ENCODE measurements at places on chromosomes 2 and 18.

GRCh38 chr2:56195563-56195962 lies 11.8 kb downstream of the CCDC85A start:
- DNase-seq: no peak

DNA sequence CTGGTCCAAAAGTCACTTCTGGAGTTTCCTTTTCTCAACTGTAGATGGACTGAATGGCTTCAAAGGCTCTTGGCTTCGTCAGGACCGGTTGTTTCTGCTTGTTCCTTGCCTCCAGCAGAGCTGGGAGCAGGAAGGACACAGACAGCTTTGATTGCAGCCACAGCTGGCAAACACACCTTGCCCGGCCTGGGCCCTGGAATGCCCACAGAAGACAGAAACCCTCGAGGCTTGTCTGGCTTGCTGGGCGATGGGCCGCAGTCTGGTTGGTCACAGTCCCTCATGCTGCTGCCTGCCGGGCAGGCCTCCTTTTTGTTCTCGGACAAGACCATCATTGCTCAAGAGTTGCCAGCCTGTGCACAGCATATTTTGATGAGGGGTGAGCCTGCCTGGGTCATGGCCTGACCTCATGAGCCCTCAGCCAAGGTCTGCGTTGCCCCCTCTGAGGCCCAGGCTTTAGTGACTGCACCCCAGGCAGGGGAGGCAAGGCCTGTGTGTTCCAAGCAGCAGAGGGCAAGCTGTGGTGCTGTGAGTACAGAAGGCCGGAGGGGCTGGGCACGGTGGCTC lies 37.8 kb downstream of the ATP6V1C2 start:
- no peak for DNase-seq

GRCh38 chr2:17830053-17831034 lies 14.1 kb downstream of the MSGN1 start:
- DNase-seq: no peak

GRCh38 chr2:110770959-110771431 lies 38.6 kb downstream of the ACOXL start:
- DNase-seq: no peak

DNA sequence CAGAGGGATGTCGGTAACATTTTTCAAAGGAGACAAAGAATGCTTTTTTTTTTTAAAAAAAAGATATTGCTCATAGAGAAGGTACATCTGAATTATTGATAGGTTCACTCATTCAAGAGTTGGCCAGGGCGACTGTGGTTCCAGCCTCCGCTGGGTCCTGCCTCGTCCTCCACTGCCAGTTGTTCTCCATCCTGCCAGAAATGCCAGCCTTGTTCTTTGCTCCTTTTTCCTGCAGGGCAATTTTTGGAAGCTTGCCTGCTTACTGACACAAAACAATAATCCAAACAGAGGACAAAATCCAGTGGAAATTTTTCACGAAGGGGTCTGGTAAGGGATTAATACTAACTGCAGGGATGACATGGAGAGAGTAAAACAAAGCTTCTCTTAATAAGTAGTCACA lies 1113.0 kb downstream of the CBLN2 start:
- DNase-seq: no peak

- peak; percentile 38 for DNase-seq
Observed at GRCh38 chr2:64929333-64929732, 59.9 kb upstream of the SLC1A4 start.

DNA sequence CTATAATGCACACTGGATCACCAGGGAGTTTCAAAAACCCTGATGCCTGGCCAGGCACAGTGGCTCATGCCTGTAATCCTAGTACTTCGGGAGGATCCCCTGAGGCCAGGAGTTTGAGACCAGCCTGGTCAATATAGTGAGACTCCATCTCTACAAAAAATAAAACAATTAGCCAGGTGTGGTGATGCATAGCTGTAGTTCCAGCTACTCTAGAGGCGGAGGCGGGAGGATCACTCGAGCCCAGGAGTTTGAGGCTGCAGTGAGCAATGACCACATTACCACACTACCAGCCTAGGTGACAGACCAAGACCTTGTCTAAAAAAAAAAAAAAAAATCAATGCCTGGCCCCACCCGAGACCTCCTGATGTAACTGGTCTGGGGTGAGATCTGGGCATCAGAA lies 137.2 kb downstream of the MTCL1 start:
- no peak for DNase-seq

GRCh38 chr2:2464643-2465042 lies 133.6 kb upstream of the MYT1L start:
- DNase-seq: no peak

GRCh38 chr2:230793572-230794359 lies 71.0 kb upstream of the ITM2C start:
- peak; percentile 92 for DNase-seq

DNA sequence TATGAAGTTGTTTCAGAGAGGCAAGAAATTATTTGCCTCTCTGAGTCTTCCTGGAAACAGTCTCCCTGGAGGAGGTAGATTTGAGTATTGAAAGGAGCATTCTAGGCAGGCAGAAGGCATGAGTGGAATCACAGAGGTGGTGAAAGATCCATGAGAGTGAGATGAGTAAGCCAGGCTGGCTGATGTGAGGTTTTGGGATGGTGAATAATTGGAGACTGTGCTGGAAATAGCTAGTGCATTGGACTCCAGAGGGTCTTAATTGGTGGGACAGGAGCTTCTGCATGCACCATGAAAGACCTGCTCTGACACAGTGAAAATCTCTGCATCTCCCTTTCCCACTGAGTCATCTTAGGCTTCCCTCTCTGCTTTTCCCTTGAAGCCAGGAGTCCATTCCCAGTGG lies 46.3 kb downstream of the CDC42EP3 start:
- DNase-seq: no peak

DNA sequence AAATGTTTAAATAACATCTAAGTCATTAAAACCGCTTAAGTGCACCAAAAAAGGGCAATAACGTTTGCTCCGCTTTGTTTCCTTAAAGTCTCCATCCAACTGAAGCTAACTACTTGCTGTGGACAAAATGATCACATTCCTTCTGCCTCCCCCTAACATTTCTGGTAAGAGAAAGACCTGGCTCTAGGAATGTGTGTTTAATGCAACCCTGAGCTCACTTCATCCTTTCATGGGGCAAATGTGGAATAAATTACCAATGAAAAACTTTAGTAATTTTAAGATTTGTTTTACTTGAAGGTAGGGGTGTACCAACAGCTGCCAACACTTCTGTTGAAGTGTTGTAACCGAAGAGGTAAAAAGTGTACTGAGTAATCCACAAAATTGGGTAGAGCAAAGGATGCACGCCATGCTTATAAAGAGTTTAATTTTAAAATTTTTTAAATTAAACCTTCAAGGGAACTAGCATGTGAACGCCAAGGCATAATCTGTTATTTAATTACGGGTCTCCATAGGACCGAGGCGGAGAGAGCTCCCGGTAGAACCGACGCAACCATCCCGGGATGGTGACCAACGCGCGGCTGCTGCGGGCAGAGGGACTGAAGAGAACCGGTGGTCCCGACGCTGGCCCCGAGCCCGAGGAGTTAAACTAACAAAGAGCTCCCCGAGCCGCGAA lies 1.1 kb downstream of the HNRNPLL start:
- DNase-seq: no peak

DNA sequence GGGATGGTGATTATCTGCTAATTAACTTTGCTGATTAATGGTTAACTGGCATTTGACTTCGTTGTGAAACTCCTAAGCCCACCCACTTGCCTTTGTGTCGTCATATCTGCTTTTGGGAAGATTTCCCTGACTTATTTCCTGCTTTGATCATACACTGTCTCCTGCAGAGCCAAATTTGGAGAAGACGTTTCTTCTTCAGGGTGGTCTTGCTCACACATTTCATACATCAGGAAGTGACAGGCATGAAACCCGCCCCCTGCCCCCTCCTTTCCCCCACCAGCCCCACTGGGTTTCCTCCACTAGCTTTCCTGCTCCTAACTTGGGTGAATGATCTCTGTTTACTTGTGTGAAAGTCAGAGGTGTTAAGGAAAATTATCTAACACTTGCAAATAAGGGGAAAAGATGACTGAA lies 300.1 kb downstream of the TSN start:
- DNase-seq: no peak

DNA sequence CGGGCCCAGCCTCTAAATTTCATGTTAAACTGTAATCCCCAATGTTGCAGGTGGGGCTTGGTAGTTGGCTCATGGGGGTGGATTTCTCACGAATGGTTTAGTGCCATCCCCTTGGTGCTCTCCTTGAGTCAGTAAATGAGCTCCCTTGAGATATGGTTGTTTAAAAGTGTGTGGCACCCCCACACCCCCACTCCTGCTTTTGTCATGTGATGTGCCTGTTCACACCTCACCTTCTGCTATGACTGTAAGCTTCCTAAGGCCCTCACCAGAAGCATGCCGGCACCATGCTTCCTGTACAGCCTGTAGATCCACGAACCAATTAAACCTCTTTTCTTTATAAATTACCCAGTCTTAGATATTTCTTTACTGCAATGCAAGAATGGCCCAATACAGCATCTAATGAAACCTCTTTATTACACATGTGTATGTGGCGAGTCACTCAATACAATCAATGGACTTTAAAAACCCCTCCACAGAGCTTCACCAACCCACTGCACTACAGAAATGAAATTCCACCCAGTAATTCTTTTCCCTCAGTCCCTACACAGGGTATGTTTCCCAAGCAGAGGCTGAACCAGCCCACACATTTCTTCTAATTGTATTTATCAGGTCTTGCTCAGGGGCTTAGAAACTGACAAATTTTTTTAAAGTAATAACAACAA lies 47.3 kb downstream of the WDFY1 start:
- no peak for DNase-seq

DNA sequence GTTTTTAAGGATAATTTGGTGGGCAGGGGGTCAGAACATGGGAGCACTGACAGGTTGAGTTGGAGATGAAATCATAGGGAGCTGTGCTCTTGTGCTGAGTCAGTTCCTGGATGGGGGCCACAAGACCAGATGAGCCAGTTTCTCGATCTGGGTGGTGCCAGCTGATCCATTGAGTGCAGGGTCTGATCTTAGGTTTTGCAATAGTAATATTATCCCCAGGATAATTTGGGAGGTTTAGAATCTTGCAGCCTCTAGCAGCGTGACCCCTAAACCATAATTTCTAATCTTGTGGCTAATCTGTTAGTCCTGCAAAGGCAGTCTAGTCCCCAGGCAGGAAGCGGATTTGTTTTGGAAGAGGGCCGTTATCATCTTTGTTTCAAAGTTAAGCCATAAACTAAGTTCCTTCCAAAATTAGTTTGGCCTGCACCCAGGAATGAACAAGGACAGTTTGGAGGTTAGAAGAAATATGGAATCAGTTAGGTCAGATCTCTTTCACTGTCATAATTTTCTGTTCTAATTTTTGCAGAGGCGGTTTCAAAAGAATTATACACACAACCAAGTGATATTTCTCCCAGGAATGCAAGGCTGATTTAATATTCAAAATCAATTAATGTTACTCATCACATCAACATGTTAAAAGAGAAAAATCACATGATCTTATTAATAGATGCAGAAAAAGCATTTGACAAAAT lies 23.0 kb downstream of the DBI start:
- no peak for DNase-seq

GRCh38 chr18:62976227-62976626 lies 260.9 kb downstream of the PHLPP1 start:
- no peak for DNase-seq

All from AML-193 (cell line).